Hematopoietic multipotent progenitor cell treated with erythropoietin and hydrocortisone succinate and interleukin-3 and kit ligand, for 17 days (in vitro differentiated cells): ENCODE measurements at places on chromosomes 2 and 18.
A peak's percentile ranks its signal among the peaks of the same experiment; 100 is the strongest.

GRCh38 chr2:226447338-226448300, 352.0 kb downstream of the IRS1 start:
- DNase-seq = no peak

- DNase-seq = no peak
Measured at GRCh38 chr18:6056171-6056910, 161.0 kb upstream of the TMEM200C start.

DNA sequence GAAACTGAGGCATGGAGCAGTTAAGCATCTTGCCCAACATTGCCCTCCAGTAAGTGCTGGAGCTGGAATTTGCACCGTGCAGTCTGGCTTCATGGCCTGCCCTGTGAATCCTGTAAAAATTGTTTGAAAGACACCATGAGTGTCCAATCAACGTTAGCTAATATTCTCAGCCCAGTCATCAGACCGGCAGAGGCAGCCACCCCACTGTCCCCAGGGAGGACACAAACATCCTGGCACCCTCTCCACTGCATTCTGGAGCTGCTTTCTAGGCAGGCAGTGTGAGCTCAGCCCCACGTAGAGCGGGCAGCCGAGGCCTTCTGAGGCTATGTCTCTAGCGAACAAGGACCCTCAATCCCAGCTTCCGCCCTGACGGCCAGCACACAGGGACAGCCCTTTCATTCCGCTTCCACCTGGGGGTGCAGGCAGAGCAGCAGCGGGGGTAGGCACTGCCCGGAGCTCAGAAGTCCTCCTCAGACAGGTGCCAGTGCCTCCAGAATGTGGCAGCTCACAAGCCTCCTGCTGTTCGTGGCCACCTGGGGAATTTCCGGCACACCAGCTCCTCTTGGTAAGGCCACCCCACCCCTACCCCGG, 1.3 kb downstream of the PROC start:
- no peak for DNase-seq

DNA sequence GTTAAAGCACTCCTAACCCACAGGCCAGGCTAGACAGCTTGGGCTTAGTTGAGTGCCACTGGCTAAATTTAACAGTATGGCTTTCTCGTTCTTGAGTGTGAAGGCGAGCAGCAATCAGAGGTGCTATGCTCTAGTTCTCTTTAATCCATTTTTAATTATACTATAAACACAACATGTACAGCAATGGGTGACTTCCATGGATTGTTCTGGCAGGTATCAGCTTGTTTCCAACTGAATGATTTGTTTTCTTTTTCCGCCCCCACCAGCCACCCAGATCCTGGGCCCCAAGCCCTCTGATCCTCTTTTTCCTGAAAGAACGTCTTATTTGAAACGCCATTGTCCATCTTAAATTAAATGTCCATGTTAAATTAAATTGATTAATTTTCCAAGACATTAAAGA, 244.8 kb downstream of the IKZF2 start:
- DNase-seq = no peak

GRCh38 chr2:240460253-240460711, 24.8 kb downstream of the GPC1 start:
- DNase-seq = no peak

GRCh38 chr18:36265015-36265414, 32.5 kb upstream of the FHOD3 start:
- peak; percentile 25 for DNase-seq

DNA sequence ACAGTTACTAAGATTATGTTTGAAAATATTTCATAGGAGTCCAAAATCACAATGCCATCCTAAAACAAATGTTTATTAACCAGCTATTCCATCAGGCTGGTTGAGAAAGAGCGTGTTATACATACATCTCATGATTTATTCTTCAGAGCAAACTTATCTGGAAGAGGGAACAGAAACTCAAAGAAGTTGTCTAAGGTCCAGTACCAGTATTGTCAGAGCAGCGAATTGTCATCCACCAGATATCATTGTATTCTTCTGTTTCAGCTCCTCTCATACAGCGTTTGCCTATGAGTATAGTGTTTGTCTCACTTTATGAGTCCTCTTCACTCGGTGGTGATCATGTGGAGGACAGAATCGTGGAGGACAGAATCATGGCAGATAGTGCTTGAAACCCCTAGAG, 238.2 kb downstream of the OSR1 start:
- DNase-seq = no peak

DNA sequence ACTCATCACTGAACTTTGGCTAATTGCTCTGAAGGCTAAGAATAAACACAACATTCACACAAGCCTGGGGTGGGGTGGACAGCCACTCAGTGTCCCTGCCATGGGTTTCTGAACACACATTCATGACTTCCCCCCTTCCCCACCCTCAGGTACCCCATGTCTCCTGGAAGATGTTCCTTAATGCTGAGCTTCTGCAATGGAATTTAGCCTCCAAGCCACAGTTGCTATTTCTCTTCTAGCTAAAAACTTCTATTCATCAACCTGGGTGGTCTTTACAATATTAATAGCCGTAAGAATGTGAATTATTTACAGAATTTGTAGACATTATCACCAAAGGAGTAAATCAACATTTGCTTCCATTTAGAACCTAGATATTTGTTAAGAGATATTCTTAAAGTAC, 175.1 kb downstream of the ACKR3 start:
- no peak for DNase-seq

DNA sequence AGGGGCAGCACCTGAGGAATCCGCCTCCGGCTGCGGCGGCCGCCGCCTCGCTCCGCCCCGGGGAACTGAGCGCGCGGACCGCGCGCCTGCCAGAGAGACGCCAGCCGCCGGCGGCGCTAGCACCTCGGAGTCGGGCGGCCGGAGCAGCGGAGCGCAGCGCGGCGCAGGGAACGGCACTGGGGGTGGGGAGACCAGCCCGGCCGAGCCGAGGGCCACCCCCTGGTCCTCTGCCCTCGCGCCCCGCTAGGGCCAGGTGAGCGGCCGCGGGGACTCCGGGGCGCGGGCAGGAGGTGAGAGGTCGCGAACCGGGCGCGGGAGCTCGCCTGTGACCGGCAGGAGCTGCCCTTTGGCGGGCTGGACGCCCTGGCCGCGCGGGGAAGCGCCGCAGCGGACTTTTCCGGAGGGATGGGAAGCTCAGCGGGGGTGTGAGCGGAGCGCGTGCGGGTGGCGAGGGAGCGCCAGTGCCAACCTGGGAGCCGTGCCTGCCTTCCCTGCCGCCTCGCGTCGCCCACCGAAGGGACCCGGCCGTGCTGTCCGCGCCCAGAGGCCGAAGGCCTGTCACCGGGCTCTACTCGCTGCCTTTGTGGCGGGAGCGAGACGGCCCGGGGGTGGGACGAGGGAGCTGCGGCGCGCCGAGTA, at the start of gene GREB1L:
TSS of gene GREB1L (plus strand) at position 92 of the 639 bp plus-strand sequence. CDS start 141,287 bp downstream, outside the sequence.
- no peak for DNase-seq

DNA sequence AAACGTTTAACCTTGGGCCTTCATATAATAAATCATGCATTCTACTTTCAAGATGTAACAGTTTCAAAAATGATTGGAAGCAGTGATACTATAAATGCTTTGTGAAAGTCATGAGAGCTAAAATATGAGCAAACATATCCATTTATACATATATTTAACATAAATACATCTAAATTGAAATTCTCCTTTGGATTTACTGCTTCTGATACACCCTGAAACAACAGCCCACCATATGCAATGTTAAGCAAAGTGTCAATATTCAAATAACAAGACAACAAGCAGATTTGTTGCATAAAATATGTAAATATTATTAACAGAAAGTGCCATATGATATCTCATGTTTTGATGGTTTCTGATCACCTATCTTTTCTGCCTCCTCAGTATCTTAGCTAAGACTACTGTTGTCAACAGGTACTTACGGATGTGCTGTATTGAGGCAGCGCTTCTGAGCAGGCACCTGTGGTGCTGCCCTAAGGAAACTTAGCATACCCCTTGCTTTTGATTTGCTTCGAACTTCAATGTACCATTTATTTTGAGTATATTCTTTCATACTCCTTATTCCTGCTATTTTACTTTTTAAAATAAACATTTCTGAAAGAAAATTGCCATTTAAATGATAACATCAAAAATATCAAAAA, 6.1 kb downstream of the FIGN start:
- no peak for DNase-seq

DNA sequence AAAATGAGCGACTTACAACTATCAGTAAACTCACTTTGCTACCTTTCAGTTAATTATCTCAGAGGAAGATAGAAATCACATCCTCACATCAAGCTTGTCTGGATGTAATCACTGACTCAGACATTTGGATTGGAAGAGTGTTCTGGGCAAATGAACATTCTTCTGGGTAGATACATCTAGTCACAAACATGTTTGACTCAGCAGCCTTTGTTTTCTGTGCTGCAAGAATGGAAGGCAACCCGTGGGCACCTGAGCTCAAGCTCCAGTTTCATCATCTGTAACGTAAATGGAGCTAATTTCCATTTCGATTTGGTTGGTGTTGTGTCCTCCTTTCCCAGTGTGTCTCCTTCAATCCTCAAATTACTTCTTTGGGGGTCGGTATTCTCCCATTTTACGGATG, 58.5 kb downstream of the ACAA2 start:
- no peak for DNase-seq

DNA sequence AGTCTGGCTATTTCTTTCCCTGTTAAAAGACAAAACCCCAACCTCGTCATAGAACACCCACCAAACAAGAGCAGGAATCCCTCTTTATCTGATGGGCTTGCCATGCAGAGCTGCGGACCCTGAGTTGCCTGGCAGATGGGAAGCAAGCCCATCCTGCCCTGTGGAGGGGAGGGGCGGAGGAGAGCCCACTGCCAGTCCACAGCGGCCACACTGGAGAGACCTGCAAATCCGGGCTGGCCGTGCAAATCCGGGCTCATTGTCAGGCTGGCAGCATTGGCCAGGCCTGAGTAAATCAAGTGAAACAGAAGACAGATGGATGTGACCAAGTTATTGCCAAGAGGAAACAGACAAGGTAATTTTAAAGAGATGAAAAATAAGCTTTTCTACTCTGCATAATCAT, 22.0 kb downstream of the MYL12B start:
- DNase-seq = no peak

DNA sequence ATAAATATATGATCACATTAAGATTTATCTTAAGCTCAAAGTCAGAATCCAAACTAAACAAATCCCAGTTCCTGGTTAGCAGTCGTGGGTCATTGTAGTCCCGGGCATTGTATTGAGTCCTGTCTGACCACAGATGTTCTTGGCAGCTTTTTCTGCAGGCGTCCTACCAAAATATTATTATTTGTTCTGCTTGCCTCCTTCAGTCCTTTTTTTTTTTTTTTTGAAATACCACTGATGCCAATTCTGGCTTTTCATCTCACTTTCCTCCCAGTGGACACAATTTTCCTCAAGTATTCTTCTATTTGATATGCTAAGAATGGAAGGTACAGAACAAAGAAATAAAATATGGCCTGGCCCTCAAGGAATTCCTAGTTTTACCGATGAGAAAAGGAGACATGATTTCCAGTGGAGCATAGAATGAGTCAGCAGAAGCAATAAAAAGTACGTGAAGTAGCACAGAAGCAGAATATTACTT, 151.6 kb downstream of the CSRNP3 start:
- no peak for DNase-seq

DNA sequence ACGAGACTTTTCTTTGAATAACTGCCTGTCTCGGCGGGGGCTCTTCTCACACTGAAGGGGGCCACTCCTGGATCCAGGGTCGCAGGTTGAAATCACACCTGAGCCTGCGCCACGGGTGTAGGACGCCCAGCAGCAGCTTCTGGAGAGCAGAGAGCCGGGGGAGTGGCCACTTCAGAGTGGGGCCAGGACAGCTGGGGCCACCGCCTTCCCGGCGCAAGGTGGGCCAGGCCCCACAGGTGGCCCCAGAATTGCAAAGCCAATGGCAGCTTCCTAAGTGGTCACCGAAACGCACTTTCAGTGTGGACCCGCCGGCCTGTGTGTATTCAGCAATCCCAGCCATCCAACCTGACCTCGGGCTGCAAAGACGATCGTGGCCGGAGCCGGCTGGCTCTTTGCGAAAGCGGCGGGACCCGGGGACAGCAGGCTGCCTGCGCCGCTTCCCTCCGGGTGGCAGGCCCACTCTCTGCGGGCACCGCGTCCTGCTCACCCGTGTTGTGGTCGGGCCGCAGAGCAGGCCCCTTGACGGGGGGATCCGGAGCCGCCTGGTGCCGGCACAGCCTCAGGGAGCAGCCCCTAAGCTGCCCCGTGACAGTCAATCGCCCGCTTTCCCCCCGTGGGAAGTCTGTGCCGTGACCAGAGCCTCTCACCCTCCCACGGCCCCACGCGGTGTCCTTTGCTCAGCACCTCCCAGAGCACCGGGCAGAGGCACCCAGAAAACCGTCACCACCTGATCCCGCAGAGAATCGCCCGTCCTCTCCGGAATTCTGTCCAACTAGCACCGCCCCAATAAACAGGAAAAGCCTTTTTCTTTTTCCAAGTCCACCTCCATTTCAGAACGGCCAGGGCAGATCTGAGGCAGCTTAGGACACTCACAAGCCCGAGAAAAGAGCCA, 144.7 kb downstream of the ZNF516 start:
- no peak for DNase-seq

GRCh38 chr2:148599109-148599991, 45.2 kb upstream of the EPC2 start:
- DNase-seq = no peak

DNA sequence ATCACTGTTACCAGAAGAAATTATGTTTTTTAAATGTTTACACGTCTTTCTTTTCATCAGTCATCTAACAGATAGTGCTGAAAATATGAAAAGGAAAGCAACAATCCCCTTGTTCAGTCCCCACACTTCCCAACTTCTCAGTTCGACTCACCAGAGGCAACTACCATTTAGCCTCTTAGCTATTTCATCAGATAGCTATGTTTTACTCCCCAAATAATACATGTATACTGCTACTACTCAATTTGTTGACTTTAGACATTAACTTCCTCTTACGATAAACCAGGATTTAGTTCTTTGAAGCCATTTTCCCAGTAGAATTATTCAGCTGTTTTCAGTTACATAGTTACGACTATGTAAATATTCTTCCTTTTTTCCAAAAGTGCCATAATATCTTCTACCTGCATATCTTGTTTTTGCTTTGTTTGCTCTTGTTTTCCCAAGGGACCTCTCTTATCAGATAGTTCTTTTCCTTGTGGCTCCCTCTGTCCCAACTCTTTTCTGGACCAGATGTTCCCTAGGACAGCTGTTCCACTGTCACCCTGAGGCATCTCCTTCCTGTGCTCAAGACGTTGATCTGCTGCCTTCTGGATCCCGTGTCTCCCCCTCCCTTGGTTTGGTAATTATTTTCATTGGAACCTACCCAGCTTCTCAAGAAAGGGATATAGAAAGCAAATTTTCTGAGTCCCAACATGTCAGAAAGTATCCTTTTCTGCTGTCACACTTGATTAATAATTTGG, 289.3 kb upstream of the TANK start:
- DNase-seq = no peak

GRCh38 chr18:31595121-31595771, 3.6 kb downstream of the TTR start:
- DNase-seq = no peak
